ENCODE measurements at places on chromosomes 7 and 10.

GRCh38 chr10:61321041-61321857 is 131.9 kb downstream of the TMEM26 start:
- DNase-seq, result no peak

DNA sequence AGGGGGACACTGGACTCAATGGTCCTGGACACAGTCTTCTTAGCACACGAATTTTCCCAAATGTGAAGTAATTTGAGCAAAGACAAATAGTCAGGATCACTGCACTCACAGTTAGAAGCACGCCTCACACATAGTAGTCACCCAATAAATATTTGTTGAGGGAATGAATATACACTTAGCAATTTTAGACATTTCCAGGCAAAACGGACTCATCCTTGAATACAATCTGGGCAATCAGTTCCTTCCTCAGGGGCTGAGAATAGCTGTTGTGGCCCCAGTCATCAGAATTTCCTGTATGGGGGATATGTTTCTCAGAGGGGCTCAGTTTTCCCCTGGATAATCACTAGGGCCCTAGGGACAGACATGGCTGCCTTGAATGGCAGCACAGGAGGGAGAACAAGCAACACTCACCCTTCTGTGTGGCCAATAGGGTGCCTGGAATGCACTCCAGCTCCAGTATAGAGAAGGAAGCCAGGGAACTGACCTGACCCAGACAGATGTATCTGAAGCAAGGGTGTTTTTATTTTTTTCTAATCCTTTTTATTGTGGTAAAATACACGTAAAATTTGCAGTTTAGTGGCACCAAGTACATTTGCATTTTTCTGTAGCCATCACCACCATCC is 282.7 kb upstream of the ZNF32 start:
- DNase-seq, result no peak

DNA sequence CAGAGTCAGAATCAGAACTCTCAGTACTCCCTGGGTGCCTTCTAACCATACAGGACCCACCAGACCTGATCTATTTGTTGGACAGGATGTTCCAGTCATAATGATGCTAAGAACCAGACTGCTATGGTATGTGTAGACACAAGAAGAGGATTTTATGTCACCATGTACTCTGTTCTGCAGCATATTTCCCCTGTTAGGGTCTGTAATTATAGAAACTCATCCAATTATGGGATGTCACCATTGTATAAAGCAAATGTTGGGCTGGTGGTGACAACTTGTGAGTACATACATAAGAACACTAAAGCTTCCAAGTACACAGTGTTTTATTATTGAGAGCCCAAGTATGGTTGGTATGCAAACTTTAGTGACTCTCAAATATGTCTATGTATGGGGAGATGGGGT is 67.1 kb upstream of the AGBL3 start:
- no peak for DNase-seq

DNA sequence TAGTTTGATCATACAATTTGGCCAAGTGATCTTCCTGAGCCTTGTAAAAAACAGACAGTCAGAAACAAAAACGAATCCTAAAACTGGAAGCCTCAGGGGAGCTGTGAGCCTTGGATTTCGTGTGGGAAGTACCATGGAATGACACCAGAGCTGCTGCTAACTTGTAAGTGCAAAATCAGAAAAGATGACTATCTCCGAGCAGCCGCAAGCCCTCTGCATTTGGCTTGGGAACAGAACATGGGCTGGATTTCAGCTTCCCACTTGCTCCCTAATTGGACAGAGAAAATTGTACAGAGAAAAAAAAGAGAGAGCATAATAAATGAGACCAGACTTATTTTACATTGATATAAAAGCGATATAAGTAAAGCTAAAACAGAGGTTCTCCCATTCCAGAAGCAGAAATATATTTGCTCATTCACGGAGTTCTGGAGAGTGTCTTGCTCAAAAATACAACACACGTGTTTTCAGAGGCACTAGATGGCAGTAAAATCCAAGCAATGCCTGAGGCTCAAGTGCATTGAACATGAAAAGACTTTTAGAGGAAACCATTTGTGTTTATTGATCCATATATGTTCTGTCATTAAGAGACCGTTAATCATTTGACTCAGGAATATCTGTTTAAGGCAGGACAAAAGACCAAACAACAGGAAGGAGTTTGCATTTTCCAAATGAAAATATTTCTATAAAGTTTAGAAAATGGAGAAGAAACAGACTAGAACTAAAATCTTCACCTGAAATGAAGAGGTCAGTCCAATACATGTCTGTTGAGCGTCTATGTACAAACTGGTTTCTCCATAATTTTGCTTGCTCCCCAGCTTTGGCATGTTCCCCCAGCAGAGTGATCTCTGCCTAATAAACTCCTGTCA is 78.3 kb upstream of the SLC26A5 start:
- peak; percentile 25 for DNase-seq

DNA sequence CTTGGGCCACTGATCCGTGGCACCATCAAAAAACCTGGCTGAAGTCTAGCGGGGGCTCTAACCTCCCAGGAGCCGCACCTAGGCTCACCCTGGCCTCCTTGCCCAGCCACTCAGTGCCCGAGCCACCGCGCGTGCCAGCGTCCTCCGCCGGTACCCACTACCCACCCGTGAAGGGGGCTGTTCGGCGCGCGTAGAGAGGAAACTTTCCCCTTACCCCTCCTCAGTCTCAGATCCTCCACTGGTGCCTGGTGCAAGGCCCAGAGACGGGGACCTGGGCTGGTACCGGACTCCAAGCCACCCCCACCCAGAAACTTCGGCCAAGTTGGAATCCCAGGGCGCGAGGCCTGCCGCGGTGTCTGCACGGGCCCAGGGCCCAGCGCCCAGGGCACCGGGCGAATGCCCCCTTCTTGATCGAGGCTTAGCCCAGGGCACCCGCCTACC is 3.5 kb upstream of the EBF3 start:
- no peak for DNase-seq

DNA sequence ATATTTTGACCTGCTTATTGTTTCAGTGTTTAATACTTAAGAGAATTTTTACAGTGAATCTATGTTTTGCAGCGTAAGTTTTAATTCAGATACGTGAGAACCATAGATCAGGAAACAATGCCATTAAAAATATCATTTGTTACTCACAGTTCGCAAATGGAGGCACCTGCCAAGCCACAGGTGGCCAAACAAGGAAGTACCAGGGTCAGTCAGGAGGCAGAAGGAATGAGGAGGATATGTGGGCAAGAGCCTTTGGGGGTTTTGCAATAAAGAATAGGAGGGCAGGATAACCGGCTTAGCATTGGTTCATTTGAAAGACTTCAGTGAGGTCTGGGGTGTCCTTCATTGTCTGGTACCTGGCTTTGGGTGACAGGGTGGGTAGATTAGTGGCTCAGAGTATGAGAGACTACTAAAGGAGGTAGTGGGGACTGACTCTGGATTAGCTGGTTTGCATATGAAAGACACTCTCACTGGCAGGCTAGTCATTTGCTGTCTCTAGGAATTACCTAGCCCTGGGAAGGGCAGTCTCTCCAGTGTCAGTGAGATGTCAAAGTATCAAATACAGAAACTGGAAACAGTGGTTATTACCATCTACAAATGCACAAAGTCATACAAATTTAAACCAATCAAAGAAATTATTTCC is 132.2 kb upstream of the CAV2 start:
- DNase-seq, result no peak

DNA sequence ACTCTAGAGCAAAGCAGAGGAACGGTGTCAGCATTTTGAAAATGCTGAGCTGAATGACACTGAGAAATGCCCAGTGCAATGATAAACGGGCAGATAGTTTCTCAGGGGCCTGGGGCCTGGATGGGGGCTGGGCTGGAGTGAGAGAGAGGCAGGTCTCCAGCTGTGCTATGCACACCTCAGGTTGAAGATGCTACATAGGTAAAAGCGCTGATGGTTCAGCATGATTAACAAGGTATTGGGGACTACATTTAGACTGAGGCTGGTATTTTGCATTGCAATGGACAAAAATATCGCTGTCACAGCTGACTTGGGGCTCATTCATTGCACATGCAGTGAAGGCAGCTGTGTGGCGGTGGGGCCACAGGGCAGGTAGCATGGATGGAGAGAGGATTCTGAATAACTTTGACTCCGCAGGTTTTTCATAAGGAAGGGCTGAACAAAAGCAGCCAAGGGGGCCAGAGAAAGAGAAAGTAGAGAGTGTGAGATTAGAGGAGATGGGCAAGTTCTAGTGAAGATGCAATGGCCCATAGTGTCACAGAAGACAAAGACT is 290.8 kb upstream of the ZNF32 start:
- DNase-seq, result no peak

- no peak for DNase-seq
Observed at GRCh38 chr7:158301207-158301606, 286.4 kb downstream of the PTPRN2 start.
